ENCODE measurements at places on chromosomes 4 and X.

DNA sequence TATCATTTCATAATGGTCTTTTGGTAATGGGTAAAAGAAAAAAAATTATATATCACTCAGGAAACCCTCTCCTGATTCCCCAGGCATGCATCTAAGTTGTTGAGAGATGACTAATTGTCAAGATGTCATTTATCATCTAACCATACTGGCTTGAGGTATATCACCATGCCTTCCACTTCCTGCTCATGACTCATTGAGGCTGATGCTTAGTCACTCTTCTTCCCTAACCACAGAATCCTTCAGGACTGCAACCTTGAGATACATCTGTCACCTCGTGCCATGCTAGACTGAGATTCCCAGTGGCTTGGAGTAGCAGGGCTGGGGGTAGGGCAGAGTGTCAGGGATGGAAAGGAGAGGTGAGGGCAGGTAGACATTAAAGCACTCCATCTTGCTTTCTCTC is 782.5 kb upstream of the INTU start:
- DNase-seq = no peak

DNA sequence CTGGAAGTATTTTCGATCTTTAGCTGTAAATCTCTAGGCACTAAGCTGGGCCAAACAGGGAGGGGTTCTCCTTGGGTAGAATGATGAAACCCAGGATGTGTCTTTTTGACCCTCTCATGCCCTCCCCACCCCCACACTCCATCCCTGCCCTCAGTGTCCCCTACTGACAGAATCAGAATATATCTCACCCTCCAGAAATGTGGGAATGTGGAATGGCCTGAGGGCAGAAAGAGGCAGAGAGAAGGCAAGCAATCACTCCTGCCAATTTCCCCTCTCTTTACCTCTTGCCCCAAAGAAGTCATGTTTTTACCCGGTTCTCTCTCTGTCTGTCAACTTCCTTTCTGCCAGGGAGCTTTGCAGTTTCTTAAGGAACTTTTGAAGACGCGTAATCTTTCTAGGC is 34.4 kb downstream of the RAP2C start:
- no peak for DNase-seq

GRCh38 chr4:121299367-121299766 is 81.5 kb downstream of the QRFPR start:
- no peak for DNase-seq

DNA sequence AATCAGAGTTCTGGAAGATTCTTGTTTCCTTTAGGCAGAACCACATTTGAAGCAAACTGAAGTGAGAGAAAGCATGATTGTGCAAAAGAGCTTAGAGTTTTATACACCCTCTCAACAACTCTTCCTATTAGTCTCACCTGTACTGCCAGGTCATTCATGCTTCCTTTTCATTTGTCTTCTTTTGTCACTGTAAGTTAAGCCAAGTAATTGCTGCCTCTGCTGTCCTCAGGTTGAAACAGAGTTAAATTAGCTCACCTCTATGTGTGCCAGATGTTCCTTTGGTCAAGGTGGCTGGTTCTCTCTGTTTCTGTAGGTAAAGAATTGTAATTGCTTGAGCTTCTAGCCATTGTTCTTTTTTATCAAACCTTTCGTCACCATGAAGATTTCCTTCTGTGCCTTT is 41.1 kb upstream of the HPGD start:
- no peak for DNase-seq

Measured in activated CD8-positive, alpha-beta memory T cell treated with anti-CD3 and anti-CD28 coated beads for 4 hours (primary cell).